ENCODE measurements at places on chromosomes 11 and 22. TPM values are rescaled to one million over a fixed set of nuclear protein-coding genes. Genes with fewer than 3 reads are reported as not detected.

DNA sequence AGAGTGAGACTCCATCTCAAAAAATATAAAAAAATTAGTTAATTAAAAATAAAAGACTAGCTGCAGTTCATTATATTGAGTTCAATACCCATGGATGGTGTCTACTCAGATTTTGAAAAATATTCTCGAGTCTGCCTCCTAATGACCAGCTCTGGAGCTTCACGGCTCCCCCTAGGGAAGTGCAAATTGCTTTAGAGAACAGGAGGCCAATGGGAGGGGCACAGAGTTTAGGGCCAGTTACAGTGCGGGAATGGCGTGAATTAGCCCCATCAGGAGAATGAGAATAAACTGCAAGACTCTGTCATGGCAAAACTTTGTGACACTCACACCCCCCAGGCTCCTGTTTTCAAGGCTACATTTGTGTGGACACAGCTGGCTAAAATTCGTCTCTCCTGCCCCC is 4.6 kb downstream of the FGF4 start:
- no peak for DNase-seq

GRCh38 chr22:22816766-22817410 is 70.7 kb upstream of the IGLL5 start:
- no peak for DNase-seq

DNA sequence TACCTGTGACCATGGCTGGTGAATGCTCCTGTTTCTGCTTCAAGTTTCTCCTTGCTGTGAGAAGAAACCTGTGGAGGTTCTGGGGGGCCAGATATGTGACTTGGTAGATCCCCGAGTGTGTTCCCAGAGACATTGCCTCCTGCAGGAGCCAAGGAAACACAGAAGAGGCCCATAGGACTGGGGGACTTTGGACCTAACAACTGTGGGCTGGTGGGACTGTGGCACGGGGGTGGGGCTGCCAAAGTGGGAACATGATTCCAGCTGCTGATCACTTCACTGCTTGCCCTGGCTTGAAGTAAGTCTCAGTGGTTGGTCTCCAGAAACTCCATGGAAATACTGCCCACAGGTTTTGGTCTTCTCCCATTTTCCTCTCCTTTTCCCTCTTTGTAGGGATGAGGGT is 4.1 kb upstream of the NR1H3 start:
- DNase-seq, result no peak

DNA sequence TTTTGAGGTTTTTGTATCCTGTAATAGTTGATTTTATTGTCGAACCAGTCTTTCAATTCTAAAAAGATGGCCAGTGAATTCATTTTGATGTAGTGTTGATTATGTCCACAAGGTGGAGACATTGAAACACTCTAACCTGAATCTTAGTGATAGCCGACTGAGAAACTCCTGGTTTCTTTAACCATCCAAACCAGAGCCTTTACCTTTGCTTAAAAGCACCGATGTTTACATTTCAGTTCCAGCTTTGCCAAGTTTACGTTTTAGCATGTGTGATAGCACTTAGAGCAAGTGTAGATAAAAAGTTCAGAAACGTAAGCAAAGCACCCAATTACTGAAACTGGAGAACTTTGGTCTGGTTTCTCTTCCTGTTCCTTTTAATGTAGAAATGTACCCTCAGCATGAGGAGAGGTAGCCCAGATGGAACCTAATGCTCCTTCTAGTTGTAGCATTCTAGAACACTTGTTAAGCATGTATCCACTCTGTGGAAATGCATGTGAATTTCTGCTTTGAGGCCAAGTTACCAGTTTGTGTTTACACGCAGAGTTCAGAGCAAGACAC is 208.6 kb downstream of the DBX1 start:
- DNase-seq, result no peak

- DNase-seq, result no peak
These were observed 28.5 kb upstream of the CKAP5 start for GRCh38 chr11:46874586-46874985.

DNA sequence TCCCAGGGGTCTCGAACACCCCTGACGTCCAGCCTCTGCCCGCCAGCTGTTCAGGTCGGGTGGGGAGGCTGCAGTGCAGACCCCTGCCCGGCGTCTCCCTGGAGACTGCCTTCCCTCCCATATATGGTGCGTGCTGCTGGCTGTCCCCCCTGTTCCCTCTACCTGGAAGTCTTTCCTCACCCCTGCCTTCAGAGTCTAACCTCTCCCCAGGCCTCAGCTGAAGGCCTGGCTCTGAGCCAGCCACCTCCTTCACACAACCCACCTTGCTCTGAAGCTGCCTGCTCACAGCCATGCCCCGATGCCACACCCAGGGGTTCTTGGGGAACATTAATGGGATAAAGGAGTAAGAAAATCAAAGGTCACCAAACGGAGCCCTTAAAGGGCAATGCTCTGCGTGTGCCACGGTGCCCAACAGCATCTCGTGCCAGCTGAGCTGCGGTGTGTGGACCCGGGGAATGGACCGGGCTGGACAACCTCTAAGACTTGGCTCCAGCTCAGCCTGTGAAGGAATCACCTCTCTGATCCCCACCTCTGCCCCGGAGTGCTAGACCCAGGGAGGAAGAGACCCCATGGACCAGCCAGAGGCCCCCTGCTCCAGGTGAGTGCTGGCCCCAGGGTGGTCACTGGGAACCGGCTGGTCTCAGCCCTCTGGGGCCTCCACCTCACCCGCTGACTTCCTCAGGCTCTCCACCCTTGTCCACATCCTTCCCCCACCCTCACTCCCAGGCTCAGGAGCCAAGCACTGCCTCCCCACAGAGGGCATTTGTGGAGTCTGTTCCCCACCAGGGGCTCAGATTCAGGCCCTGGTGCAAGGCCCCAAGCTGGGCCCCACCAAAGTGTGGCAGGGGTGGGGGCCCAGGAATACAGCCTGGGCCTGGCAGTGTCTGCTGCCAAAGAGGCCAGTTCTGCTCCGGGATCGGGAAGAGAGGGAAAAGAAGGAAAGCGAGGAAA is at the start of gene NLRP6:
TSS of gene NLRP6 (plus strand) at position 407 of the 951 bp plus-strand sequence. CDS start at position 570, 163 bp downstream.
- no peak for DNase-seq

GRCh38 chr11:64032050-64032449 is 3.7 kb upstream of the FLRT1 start:
- no peak for DNase-seq

DNA sequence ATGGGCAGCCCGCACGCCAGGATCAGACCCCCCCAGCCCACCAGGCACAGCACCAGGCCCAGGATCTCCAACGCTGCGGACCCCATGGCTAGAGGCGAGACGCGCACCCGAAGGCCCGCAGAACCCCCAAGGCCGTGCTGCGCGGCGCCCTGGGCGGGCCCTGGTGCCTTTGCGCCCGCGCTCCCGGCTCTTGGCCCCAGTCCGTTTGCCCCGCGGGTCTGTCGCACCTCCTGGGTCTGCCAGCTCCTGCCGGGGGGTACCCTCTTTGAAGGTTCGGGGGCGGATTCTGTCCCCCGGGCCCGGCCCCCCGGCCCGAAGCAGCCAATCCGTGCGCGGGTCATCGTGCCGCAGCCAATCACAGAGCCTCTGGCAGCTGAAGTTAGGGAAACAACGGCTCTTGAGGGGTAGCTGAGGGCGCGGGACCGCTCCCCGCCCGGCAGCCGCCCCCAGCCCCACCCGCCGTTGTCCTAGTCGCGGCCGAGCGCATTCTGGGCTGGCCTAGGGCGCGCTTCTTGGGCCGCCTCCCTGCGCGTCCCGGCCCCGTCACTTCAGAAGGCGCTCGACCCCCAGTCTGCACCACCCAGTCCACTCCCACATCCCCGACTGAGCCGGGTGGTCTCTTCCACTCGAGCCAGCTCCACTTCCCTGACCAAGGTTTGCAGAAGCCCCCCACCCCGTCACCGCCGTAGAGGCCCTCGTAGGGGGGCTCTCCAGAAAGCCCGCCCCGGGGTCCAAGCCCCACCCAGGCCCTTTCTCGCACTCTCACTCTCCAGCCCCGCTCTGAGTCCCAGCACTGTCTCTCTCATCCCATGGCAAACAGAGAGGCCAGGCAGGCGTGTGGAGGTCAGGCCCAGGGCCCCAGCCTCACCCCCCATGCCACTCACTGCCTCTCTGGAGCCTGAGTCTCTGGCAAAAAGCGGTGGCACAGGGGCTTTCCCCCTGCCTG is at the start of gene CLDN5:
TSS of gene CLDN5 (minus strand) at position 241 of the 946 bp plus-strand sequence. CDS start at position 86, 155 bp downstream.
- DNase-seq, result no peak

GRCh38 chr11:9002920-9003572 is 755 bp downstream of the NRIP3 start:
- no peak for DNase-seq

DNA sequence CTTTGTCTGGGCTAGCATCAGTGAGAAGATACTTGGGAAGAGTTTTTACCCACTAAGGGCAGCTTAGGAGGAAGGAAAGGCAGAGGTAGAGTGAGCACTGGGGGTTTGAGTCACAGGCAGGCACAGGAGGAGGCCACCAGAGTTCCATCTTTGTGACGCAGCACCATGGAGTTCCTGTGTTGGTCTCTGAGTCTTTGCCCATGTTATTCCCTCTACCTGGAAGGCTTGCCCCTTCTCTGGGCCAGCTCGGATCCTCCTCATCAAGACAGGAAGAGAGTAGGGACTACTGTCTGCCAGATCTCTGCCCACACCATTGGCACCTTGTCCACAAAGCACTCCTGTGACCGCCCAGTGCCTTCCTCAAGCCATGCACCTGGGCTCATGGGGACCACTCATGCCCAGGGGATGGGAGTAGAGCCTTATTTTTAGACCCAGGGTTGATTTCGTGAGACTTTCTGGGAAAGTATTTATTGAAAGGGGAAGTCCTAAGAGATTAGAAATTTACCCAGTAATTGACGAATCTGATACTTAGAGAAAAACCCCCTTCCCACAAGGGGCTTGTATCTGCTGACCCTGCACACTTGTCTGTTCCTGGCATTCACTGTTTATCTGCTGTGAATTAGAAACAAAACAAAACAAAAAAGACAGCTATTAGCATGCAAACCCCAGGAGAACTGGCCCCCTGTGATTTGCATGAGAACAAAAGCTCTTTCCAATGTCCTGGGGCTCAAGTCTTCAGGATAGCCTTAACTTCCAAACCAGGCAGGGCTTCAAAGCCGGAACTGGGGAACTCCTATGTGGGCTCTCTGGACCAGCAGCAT is 35.9 kb upstream of the MYEOV start:
- no peak for DNase-seq

GRCh38 chr11:122304973-122305372 is 189.0 kb upstream of the BLID start:
- DNase-seq, result no peak

DNA sequence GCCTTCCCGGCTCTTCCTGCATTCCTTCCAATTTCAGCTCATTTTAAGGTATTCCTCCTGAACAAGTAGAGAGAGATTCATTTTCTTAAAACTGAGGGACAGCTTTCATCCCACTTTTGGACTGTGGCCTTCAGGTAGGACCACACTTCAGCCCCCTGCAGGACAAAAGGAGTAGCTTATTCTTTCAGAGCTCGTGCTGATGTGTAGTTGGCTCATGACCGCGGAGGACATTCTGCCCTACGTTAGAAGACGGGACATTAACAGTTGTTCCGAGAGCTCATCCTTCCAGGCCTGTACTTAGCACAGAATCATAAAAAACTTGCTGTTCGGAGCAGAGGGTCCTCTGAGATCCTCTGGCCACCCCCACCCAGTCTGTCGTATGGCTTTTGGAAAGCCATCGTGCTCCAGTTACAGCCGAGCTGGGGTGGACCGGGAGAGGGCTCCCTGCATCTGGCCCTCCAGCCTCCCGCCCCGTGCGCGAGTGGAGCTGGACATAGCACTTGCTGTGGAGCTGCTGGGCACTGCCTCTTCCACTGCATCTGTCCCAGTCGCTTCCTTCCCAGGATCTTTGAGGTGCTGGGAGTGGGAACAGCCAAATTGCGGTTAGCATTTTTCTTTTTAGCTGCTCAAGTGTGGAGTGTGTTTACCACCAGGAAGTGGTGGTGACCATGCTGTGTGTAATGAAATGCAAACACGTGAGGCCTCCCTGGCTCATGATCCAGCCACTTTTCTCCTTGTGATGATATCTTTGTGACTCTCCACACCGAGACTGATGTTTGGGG is 250.3 kb downstream of the TBC1D22A start:
- no peak for DNase-seq

GRCh38 chr22:28999919-29000556 is 61.6 kb downstream of the C22orf31 start:
- no peak for DNase-seq

GRCh38 chr11:13344818-13345217 is 67.2 kb downstream of the BMAL1 start:
- no peak for DNase-seq

- DNase-seq, result no peak
These were observed at the start of gene BCR for GRCh38 chr22:23180301-23180892. Gene BCR, plus strand, starts transcription at chr22:23180509. Its CDS starts 452 bp downstream, at chr22:23180961.

- DNase-seq, result no peak
These were observed 1.5 kb downstream of the ASPHD2 start for GRCh38 chr22:26430600-26430999.

DNA sequence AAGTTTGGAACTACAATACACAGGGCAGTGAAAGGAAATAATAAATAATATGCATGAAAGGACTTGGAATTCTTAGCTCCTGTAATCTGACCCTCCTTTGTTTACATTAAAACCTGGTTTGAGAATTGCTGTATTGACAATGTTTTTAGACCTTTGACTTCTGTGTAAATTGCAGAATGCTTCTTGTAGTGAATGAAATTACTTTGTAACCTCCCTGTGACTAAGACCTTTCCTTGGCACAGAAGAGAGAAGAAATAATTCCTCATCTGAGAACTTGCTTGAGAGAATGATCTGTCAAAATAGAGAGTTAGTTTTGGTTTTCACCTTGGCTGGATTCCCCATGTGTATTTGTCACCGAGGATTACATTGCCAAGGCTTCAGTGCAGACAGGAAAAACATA is 640.0 kb upstream of the ANO5 start:
- DNase-seq, result no peak

The IL18 gene
- total RNA-seq, result 12.7 TPM

The PLAAT4 gene
- total RNA-seq, result 19.2 TPM

The LARGE2 gene
- total RNA-seq, result 3.1 TPM

The KIF18A gene
- not detected for total RNA-seq

The MPPED1 gene
- not detected for total RNA-seq

The OR6M1 gene
- total RNA-seq, result not detected

All from thoracic aorta (tissue), 2 donors.